ENCODE measurements at places on chromosomes 5 and 9.
A peak's percentile ranks its signal among the peaks of the same experiment; 100 is the strongest.

- peak; percentile 85 for DNase-seq
Measured at GRCh38 chr9:131678499-131679111, 61.3 kb downstream of the RAPGEF1 start.

GRCh38 chr5:160773646-160774410 is 78.2 kb downstream of the ATP10B start:
- no peak for DNase-seq

DNA sequence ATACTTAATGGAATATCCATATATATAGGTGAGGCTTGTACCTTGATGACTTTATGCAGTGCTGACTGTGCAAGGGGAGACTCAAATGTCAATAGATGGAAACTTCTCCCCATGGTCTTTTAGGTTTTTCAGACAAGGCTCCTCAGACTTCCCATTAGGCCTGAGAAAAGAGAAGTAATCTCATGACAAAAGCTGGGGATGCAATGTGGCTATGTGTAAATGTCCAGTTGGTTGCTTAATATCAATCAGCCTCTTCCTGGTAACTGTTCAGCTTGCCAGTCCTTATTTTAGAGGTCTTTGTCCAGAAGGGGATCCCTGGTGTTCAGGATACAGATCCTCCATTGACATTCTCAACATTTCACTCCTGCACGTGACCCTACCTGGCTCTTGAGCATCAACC is 621.1 kb upstream of the CDH18 start:
- no peak for DNase-seq

DNA sequence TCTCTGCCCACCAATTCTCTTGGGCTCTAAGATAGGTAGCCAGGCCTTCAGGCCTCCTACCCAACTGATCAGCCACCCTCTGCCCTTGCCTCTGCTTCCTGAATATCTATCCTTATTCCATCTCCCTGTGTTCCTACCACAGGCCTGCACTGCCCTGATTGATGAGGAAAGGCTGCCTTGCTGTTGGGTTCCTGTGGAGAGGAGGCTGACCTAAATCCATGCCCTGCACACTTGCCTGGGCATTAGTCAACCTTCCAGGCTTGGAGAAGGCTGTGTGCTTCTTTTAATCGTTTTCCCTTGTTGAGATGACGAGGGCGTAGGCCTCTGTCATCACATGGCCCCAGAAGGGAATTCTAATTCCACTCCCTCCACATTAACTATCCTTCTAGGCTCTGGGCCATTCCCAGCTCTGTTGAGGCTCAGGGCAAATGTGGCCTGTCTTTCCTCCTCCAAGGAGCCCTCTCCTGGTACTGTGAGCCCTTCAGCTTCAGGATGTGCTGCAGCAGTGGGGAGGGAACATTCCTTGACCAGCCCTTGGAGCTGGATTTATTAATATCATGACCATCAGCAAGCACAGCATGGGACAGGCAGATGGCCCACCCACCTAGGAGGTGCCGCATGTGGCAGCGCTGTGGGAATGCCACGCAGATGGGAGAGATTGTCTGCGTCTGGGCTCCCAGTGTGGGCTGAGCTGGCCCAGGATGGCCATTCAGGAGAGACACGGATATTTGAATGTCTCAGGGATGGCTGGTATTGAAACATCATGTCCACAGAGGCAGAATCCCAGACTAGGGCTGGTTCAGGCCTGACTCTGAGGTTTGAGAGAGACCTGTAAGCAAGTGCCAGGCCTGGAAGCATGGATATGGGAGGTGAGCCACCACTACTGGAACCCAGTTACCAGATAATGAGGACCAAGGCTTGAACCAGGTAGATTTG is 40.9 kb downstream of the ANGPTL2 start:
- DNase-seq, result no peak

DNA sequence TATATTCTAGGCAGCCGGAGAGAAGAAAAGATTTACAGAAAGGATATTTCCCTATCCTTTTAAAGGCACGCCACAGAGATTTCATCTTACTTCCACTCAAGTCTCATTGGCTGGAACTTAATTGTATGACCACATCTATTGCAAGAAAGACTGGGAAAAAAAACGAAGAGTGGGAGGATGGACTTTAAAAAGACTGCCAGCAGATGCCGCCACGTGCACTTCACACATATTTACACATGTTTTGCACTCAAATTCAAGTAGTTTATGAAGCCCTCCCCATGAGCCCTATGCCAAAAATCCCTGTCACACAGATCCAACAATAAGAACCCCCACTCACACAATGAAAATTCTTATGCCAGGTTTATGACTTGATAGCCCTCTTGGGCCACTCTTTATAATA is 138.5 kb upstream of the TYRP1 start:
- DNase-seq, result no peak

GRCh38 chr5:72235725-72236124 is 84.3 kb downstream of the MRPS27 start:
- DNase-seq, result no peak

DNA sequence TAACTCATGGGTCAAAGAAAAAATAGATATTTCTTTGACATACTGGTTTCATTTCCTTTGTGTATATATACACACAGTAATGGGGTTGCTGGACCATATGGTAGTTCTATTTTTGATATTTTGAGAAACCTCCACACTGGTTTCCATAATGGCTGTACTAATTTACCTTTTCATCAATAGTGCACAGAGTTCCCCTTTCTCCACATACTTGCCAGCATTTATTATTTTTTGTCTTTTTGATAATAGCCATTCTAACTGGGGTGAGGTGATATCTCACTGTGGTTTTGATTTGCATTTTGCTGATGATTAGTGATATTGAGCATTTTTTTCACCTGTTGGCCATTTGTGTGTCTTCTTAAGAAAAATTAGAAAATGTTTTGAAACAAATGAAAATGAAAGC is 78.4 kb upstream of the CKMT2 start:
- DNase-seq, result no peak

- DNase-seq, result no peak
Measured at GRCh38 chr9:136187683-136188586, 17.0 kb downstream of the LHX3 start.

GRCh38 chr9:86975036-86975435 is 27.7 kb upstream of the GAS1 start:
- no peak for DNase-seq
